ENCODE measurements at places on chromosomes 4 and X. TPM values are rescaled to one million over a fixed set of nuclear protein-coding genes. Genes with fewer than 3 reads are reported as not detected.

DNA sequence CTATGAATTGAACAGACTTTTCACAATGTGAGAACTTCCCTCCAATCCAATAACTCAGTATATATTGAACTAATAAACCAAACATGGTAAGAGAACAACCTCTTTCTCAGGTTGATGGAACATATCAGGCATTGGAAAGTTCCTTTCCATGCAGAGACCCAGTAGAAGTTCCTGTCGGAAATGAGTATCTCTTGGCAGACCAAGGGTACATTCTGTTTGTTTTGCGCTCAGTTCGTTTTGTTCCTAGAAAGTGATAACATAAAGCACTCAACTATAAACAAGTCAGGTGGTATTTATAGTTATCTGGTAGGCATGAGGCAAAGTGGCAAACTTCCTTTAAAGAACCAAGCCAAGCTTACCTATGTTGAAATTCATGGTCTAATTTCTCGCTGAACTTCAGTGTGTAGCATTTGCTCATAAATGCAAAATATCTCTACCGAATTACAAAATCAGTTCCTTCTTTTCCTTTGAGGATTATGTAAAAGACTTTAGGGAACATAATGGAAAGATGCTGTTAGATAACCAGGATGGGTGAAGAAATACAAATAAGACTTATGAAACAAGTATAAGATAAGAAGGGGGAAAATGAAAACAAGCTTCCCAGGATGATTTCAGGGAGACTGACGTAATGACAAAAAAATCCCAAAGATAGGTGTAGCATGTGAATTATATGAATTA, 120.3 kb downstream of the ARHGAP24 start:
- no peak overlapping the region for H3K4me3 ChIP-seq
- no peak overlapping the region for H3K27ac ChIP-seq
- no peaks in the 10 kb centered on the region for H3K36me3 ChIP-seq
- H3K4me1 ChIP-seq, result no peaks in the 10 kb centered on the region
- no peak for DNase-seq
- no peaks in the 10 kb centered on the region for H3K27me3 ChIP-seq

DNA sequence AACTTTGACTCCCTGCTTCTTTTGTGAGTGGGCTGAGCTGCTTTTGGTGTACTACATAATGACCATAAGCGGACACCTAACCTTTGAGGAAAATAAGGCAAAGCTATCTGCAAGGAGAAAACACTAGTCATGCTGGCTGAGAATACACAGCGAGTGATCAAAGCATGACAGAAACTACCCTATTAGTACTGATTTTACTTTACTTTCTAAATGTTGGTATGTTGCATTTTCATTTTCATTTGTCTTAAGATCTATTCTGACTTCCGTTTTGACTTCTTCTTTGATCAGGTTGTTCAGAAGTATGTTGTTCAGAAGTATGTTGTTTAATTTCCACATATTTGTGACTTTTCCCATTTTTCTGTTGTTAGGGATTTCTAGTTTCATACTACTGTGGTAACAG, 361.1 kb downstream of the TRAM1L1 start:
- H3K4me3 ChIP-seq, result no peak overlapping the region
- H3K27me3 ChIP-seq, result no peaks in the 10 kb centered on the region
- DNase-seq, result no peak
- no peaks in the 10 kb centered on the region for H3K4me1 ChIP-seq

- DNase-seq, result no peak
- no peaks in the 10 kb centered on the region for H3K27me3 ChIP-seq
These were observed 22.2 kb downstream of the KDR start for GRCh38 chr4:55103224-55103623.

DNA sequence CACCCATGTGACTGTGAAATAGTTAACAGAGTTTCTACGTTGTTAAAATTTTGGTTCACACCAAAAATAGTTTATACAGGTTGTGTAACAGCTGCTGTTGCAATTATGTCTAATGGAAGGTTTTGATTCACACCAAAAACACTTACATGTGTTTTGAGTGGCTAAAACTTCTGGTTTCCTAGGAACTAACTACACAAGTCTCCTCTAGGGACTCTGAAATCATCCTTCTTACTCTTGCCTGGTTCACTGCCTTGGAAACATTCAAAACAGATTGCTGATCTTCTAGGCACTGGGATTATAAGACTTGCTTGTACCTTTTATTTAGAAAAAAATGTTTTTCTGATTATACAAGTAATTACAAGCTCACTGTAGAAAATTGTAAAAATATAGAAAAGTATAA, 14.9 kb upstream of the MORC4 start:
- DNase-seq, result no peak
- no peaks in the 10 kb centered on the region for H3K4me1 ChIP-seq
- no peaks in the 10 kb centered on the region for H3K36me3 ChIP-seq

The SYN1 gene
- 1.5 TPM for total RNA-seq

The CAPN6 gene
- 0.05 TPM for total RNA-seq

DNA sequence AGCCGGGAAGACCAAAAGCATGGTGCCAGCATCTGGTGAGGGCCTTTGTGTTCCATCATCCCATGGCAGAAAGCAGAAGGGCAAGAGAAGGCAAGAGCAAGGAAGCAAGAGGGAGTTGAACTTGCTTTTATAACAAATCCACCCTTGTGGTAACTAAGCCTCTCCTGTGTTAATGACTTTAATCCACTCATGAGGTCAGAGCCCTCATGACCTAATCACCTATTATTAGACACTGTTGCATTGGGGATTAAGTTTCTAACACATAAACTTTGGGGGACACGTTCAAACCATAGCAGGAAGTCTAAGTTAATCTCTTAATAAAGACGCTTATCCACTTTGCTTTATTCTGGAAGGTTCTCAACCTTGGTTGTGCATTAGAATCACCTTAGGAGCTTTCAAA, 12.5 kb upstream of the PCYT1B start:
- no peak overlapping the region for H3K4me3 ChIP-seq
- no peak overlapping the region for H3K27ac ChIP-seq
- no peaks in the 10 kb centered on the region for H3K36me3 ChIP-seq
- H3K4me1 ChIP-seq, result no peaks in the 10 kb centered on the region
- no peak for DNase-seq

GRCh38 chrX:96379951-96380350, 304.7 kb upstream of the DIAPH2 start:
- DNase-seq, result no peak
- H3K36me3 ChIP-seq, result no peaks in the 10 kb centered on the region
- no peaks in the 10 kb centered on the region for H3K4me1 ChIP-seq
- H3K4me3 ChIP-seq, result no peak overlapping the region
- H3K27me3 ChIP-seq, result no peaks in the 10 kb centered on the region

DNA sequence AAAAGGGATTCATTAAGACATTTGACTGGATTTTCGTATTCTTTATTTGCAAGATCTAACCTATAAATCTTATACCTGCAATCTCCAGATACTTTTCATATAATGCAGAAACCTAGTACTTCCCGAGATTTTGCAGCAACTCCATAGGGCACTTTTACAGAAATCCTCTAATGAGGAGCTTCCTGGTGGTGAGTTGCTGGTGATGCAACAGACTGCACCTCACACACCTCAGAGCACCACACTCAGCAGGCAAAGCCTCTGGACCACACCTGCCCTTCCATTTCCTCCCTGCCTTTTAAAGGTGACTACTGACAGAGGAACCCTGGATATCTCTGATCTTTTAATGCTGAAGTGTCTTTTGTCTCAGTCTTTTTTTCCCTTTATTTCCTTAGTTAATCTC, 289.4 kb downstream of the TRAM1L1 start:
- H3K27me3 ChIP-seq, result no peaks in the 10 kb centered on the region
- no peaks in the 10 kb centered on the region for H3K4me1 ChIP-seq
- H3K27ac ChIP-seq, result no peak overlapping the region
- H3K4me3 ChIP-seq, result no peak overlapping the region
